ENCODE measurements at places on chromosomes 1 and 21.

GRCh38 chr1:61851235-61851634 is 109.0 kb downstream of the PATJ start:
- DNase-seq: no peak

- no peak for DNase-seq
Observed at GRCh38 chr1:30904191-30904961, 4.2 kb downstream of the SDC3 start.

DNA sequence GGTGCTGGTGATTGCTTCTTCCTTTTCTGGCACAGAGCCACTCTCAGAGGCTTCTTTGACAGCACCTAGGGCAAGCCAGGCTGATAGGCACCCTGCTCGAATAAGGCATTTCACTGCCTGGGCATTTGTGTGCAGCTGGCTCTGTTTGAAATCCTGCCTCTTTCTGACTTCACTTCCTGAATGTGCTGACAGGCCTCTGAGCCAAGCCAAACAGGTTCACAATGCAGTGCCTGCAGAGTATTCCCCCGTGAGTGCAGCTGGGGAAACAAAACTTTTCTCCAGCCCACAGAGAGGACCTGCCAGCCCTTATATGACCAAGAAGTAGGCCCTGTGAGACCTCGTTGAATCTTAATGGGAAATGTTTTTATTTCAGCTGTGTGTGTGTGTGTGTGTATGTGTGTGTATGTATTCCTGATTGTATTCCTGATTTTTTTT is 10.4 kb downstream of the JUN start:
- DNase-seq: peak; percentile 68

- DNase-seq: peak; percentile 59
Observed at GRCh38 chr1:18681423-18681835, 50.8 kb downstream of the PAX7 start.

DNA sequence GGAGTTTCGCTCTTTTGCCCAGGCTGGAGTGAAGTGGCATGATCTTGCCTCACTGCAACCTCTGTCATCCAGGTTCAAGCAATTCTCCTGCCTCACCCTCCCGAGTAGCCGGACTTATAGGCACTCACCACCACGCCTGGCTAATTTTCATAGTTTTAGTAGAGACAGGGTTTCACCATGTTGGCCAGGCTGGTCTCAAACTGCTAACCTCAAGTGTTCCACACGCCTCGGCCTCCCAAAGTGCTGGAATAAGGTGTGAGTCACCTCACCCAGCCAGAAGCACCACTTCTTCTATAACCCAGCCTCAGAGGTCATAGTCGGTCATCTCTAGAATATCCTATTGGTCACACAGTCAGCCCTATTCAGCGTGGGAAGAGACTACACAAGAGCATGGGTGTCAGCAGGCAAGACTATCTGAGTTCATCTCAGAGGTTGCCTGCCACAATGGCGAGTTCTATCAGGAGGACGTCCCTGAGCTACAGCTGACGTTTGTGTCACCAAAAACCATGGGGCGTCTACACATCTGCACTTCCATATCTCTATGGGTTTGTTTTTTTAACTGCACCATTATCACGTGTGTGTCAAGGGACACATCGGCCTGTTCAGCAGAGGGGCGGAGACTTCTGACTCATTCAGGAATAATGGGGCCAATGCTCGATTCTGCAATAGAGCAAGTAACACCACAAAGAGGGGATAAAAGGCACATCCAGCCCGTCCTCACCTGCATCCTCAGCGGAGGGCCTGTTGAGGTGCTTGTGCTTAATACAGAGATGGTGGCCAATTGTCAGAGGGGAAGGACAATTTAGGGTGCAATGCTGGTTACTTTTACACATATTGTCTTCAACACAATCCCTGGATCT is 256.3 kb upstream of the IRF2BP2 start:
- DNase-seq: no peak

DNA sequence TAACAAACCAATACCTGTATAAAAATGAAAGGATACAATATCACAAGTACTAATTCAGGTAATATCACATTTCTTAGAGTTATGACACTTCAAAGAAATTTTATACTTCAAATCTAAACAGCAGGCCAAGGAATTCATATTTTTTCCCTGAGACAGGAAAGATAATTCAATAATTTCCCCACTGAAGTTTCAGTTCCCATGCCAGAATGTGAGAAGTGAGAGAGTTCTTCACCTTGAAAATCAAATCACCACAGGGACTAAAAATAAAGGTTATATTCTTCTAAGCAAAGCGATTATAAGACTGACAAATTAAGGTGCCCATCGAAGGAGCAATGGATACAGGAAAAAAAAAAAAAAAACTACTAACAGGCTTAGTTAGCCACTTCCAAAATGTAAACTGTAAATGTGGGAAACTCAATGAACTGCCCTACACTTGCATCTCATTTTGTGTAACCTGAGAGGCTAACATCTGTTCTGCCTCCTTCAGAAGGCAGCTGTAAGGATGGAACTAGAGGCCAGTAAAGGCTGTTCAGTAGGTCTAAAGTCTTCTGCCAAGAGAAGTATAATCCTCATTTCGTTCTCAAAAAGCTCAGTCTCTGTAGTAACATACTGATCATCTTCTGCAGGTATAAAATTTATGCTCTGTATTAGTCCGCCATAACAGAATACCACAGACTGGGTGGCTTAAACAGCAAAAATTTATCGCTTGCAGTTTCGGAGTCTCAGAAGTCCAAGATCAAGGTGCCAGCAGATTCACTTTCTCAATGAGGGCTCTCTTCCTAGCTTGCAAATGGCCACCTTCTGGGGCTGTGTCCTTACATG is 127.8 kb downstream of the RERE start:
- DNase-seq: no peak

- no peak for DNase-seq
Observed at GRCh38 chr21:19792004-19792403, 1206.2 kb upstream of the NCAM2 start.

- no peak for DNase-seq
Observed at GRCh38 chr1:157438146-157438545, 114.2 kb downstream of the FCRL5 start.

GRCh38 chr1:177067752-177068410 is 96.6 kb downstream of the ASTN1 start:
- DNase-seq: no peak

GRCh38 chr1:29465755-29466154 is 229.4 kb downstream of the PTPRU start:
- DNase-seq: peak; percentile 11

GRCh38 chr1:43238085-43238484 is 31.7 kb upstream of the TMEM125 start:
- no peak for DNase-seq

- DNase-seq: no peak
Observed at GRCh38 chr1:208526613-208527125, 282.5 kb upstream of the PLXNA2 start.

DNA sequence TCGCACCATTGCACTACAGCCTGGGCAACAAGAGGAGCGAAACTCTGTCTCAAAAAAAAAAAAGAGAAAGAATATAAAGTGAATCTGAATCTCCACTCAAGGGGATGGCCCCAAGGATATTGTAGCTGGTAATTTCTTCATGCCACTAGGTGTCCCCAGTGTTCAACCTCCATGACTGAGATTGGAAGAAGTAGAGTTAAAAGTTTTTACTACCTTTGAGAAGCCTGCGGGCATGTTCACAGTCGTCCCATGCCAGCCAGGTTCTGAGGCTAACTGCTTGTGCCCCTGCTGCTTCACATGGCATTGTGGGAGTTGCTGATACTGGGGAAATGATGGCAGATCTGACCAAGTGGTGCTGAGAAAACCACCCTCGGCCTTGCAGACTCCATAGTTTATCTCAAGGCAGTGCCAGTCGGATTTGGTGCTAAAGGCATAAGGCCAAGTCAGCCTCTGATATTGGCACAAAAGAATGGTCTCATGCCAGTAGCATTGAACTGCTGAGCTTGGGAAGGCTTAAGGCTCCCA is 10.8 kb upstream of the SHISA4 start:
- DNase-seq: peak; percentile 37

- no peak for DNase-seq
Observed at GRCh38 chr1:92754000-92754718, 30.7 kb downstream of the EVI5 start.

DNA sequence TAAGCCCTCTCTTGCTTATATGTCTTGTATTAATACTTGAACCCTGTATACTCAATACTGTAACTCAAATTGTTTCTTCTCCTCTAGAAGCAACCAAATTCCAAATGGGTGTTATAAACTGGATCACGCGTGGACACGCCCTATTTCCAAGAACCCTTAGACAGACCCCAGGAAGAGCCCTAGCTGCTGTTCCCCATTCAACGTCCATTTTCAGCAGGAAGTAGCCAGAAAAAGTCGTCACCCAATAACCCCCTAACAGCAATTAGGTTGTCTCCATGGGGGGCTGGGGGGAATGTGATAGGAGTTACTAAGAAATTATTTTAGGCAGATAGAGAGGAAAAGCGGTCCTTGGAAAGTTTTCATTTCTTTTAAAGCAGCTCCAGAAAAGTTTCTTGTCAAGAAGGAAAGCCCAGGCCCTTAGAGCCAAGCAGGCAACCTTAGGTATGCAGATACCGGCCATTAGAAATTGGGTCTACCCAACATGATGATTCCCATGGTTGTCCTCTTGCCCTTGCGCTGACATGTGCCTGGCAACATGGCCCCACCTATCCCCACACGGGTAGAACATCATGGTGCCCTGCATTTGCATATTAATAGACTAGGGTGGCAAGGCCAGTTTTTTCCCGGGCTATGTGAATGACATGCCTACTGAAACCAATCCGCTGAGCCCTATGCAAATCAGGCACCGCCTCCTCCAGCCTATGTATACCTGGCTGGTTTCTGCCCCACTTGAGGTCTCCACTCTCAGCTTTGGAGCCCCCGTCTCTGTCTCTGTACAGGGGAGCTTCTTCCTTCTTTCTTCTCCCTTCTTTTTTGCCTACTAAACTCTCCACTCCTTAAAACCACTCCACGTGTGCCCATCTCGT is 4.0 kb upstream of the CD46 start:
- DNase-seq: no peak

- no peak for DNase-seq
Observed at GRCh38 chr1:200355801-200356200, 54.0 kb downstream of the ZNF281 start.

- no peak for DNase-seq
Observed at GRCh38 chr1:216702170-216702569, 21.1 kb downstream of the ESRRG start.

- DNase-seq: no peak
Observed at GRCh38 chr1:18743233-18743632, 112.6 kb downstream of the PAX7 start.

Measured in Jurkat, Clone E6-1 (cell line).